ENCODE measurements at places on chromosomes 7 and 10.

DNA sequence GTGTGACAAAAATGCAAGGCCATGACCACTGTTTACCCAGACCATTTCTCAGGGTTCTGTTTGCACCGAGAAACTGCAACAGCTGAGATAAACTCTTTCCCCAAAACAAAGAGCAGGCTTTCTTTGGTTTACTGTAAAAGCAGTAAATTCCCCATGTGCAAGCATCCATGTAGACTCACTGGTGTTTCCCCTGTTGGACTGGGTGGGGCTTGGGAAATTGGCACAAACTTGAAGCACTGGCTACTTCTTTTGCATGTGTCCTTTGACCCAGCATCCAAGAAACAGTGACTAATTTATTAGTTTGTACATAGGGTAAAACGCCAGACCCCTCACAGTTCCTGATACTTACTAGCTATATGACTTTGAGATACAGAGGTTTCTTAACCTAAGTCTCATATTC, 12.3 kb downstream of the IQUB start:
- DNase-seq: no peak

DNA sequence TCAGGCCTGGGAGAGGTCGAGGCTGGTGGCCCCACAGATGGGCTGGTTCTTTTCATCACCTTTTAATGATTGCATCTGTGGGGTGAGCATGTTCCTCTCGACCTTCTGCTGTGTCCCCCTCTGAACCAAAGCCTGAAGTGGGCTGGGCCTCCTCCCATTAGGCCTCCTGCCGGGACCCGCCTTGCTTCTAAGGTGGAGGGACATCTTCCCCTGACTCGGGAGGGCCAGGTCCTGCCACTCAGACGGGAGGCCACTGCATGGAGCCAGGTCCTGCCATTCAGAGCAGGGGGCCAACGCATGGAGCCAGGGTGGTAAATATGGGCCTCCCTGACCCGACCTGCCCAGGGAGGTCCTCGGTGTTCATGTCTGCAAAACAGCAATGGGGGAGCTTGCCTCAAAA, 188.4 kb downstream of the EBF3 start:
- no peak for DNase-seq

- DNase-seq: no peak
Measured at GRCh38 chr7:157480371-157481050, 143.7 kb downstream of the DNAJB6 start.

DNA sequence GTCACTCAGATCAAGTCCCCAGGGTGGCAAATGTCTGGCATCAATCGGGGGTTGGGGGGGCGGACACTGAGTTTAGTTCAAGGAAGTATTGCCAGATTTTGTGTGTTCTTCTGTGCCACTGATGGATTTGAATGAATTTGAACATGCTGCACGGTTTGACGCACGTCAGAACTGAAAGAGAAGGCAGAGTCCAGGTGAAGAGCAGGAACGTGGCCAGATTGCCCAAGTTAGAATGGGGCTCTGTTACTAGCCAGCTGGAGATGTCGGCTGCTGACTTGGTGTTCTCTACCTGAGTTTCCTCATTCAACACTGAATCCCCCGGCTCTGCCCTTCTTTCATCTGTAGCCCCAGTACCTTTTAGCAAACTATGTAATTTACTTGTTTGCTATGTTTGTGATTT, 180.2 kb downstream of the PRKCQ start:
- DNase-seq: no peak

GRCh38 chr10:60865198-60865783, 78.7 kb downstream of the RHOBTB1 start:
- no peak for DNase-seq

DNA sequence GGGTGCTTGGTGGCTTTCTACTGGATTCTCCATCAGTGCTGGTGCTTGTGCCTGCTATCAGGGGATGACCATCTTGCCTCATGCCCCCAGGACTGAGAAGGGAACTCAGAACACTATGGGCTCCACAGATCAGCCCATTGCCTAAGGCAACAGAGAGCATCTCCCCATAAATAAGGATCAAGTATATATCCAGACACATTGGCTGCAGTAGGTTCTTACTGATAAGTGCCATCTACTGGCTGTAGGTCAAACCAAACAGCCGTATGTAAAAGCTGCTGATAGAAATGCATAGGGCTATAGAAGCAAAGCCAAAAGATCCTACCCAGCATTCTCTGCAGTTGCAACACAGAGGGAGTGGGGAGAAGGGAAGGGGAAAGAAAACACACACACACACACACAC, 153.7 kb downstream of the CDK14 start:
- no peak for DNase-seq

DNA sequence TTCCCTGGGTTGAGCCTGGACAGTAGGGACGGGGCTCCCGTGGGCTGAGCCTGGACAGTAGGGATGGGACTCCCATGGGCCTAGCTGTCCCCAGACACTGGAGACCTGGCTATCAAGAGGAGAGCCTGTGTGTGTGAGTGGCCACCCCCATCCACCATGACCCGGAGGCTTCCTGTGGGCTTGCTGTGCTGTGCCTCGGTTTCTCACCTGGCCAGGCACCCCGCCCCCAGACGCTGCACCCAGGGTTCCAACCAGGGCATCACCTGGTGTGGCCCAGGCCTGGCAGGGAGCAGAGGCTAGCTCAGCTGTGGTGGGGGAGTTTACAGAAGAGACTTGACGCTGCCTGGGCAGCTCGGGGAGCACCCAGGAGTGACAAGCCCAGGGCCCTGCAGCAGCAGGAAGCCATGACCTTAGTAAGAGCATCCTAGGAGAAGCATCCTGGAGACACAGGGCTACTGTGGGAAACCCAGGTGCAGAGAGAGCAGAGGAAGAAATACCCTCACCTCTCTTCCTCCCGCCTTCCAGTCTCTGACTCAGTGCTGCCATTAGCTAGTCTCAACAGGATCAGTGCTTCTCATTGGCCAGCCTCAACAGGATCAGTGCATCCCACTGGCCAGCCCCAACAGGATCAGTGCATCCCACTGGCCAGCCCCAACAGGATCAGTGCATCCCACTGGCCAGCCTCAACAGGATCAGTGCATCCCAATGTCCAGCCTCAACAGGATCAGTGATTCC, 61.0 kb downstream of the PDGFA start:
- DNase-seq: no peak

- no peak for DNase-seq
Measured at GRCh38 chr10:79391231-79392019, 44.2 kb downstream of the PPIF start.

DNA sequence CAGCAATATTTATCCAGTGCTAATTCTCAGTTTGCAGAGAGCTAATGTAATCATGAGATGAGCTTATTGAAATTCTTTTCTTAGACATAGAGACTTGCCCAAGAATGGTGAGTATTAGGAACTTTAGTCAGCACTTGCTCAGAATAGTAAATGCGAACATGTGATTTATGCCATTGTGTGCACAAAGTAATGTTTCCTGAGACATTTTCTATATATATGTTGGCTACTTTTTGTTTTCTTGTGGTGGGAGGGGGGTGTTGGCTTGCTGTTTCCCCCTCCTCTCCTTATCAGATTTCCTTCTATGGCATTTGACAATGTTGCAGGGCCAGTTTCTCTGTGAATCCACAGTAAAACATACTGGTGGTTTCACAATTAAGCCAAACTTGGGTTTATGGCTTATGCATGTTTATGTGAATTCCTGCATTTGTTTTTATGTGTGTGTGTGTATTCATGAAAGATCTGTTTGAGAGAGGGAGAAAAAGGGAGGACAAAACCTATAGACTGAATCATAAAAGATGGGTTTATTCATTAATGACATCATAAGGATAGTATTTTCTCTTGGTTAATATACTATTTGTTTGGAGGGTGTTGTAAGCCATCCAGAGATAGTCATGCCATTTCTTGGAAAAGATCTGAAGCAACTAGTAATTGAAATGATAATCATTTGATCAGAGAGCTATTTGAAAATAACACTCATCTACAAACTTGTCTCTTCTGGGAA, 36.3 kb downstream of the ARID5B start:
- no peak for DNase-seq

GRCh38 chr7:128030654-128031611, at the start of gene LRRC4:
Gene LRRC4, minus strand, starts transcription at chr7:128031437. Its CDS starts 797 bp downstream, at chr7:128030640.
- no peak for DNase-seq

DNA sequence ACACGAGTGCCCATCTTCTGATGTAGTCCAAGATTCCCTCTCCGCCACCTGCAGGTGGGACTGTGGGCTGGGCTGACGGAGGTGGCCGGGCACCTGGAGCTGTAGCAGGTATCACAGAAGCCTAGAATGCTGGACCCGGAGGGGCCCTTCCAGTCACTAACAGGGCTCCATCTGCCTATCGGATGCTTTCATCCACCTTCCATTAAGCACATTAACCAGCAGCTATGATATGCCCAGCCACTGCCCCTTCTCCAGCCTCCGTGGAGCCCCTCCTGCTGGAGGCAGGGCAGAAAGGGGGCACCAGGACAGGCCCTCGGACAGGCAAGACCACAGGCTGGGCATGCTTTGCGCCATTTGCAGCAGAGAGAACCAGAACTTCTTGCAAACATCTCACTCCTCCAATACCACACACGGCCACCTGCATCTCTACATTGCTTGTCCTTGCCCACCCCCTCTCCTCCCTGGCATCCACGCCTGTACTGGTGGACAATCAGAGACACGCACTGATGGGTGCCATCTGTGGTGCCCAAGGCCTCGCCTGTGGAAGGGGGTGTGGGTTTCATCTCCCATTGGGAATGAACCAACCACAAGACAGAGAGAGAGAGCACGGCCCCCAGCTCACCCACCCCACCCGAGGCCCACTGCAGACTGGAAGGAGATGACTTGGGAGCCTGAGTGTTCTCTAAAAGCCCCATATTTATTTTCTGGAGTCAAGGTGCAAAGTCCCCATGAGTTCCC, 16.8 kb downstream of the PRKAG2 start:
- no peak for DNase-seq

DNA sequence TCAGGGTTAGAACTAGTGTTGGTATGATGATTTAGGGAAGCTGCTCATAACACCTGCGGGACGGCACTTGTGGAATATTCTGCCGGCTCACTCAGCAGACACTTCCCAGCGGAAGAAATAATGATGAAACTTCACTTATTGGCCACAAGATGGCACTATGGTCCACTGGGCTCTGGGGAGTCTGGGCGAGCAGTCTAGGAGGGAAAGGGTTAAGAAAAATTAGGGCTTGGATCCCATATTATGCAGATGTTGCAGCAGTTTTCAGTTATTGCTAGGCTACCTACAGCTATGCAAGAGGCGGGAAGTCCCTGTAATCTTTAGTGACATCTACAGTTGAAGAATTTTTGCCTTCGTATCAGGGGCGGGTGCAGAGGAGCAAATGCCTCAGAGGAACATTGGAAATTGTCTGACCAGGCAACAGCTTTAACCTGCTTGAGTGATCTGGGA, 238.7 kb upstream of the PRSS58 start:
- DNase-seq: no peak

- DNase-seq: no peak
Measured at GRCh38 chr7:114760477-114760876, 161.4 kb upstream of the MDFIC start.

DNA sequence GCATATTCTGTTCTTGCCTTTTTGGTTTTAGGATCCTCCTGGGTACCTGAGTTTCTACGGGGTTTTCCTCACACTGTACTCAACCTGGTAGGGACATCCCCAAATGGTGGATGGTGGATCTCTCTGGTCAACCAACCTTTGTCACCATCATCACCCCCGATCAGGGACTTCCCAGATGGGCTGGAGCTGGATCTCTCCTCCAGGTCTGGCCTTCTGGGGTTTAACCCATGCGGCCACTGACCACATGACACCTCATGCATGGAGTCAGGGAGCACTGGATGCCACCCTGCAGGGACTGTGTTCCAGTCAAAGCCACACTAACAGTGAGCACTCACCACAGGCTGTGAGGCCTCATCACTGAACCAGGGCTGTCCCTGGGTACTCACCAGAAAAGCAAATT, 80.0 kb downstream of the CELF2 start:
- DNase-seq: no peak

GRCh38 chr7:19099924-19100323, 17.5 kb downstream of the TWIST1 start:
- DNase-seq: no peak

DNA sequence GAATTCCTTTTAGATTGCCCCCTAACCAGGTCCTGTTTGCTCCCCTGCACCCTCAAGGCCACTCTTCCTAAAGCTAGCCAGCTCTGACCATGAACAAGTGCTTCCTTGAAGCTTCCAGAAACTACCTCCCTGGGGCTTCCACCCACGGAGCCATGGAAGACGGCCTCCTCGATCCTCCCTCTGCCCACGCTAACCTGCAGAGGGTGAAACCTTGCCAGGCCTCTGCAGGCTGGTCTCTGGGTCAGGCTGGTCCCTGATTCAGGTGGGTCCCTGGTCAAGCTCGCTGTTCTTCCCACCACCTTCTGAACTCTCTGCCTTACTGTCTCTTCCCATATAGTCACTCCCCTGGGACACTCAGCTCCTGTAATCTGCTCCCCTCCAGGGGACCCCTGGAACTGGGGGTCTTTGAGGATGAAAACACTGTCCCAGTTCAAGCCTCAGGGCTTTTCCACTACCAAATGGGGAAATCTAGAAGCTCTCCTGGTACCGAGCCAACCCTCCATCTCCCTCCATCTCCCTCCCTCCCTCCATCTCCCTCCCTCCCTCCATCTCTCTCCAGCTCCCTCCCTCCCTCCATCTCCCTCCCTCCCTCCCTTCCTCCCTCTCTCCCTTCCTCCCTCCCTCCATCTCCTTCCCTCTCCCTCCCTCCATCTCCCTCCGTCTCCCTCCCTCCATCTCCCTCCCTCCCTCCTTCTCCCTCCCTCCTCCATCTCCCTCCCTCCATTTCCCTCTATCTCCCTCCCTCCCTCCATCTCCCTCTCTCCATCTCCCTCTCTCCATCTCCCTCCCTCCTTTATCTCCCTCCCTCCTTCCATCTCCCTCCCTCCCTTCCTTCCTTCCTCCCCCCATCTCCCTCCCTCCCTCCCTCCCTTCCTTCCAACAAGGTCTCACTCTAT, 2.9 kb downstream of the MLXIPL start:
- DNase-seq: no peak

DNA sequence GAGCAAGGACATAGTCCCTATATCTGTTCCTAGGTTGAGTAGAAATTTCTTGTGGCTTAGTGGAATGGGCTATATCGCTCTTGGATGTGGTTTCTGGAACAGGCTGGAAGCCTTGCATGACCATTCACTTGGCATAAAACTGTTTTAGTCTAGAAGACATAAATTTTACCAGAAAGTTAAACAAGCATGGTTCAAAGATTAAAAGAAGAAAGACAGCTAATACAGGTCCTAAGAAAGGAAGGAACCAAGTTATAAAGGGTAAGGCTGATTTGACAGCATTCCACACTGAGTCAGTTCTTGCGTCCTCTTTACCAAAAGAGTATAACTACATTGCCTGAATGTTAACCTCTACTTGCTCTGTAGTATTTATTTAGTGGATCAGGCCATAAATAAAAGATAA, 724.2 kb downstream of the SORCS1 start:
- no peak for DNase-seq

DNA sequence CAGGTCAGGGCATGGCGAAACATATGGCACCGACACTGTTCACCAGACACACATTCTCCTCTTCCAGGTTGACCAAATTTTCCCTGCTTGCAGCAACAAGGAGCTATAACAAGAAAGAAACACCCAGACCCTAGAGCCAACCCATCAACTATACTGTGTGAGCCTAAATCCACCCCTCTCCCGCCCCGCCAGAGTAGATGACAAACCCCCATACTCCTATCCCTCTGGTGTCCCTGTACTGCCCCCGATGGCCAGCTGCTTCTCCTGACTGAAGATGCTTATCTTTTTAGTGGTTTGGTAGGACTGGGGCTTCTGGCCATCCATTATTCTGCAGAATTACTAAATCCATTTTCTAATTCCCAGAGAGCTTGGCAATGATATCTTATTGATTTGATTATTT, 70.1 kb upstream of the EEPD1 start:
- DNase-seq: no peak

- no peak for DNase-seq
Measured at GRCh38 chr7:146956321-146956720, 839.7 kb downstream of the CNTNAP2 start.
